ENCODE measurements at places on chromosomes 2 and 18.

- no peak for DNase-seq
These were observed 9.0 kb upstream of the AFTPH start for GRCh38 chr2:64515086-64515485.

DNA sequence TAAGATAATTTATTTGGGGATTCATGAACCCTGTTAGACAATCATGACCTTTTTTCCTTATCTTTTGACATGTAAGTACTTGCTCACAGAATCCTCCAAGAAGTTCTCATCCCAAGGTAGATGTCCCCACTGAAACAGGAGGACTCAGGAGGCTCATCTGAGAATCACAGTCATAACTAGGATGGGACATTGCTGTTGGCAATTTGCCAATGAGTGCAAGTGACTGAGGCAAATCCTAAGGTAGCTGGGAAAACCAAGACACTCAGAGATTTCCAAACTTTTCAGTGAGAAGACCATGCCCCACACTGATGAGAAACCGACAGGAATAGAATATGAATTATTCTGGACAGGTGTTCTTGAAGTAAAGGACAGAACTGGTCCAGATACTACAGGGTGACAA is 735.0 kb downstream of the TMEM182 start:
- no peak for DNase-seq

GRCh38 chr18:44325903-44326635 is 354.6 kb upstream of the SETBP1 start:
- no peak for DNase-seq

DNA sequence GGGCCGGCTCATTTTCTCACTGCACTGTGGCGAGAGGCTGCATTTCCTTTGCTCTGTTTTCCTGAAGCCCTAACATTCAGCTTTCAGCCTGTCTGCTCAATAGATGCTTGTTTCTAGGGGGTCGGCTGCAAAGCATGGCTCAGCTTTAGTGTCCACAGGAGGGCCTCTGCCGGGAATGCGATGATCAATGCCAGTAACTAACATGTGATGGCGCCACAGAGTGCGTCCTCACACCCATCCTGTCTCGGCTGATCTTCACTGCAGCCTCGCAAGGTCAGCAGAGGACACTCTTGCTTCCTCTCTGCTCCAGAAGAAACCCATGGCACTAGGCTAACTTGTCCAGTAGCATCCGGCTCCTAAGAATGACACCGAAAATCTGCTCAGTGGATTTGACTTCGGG is 156.4 kb upstream of the PXDN start:
- DNase-seq = no peak

DNA sequence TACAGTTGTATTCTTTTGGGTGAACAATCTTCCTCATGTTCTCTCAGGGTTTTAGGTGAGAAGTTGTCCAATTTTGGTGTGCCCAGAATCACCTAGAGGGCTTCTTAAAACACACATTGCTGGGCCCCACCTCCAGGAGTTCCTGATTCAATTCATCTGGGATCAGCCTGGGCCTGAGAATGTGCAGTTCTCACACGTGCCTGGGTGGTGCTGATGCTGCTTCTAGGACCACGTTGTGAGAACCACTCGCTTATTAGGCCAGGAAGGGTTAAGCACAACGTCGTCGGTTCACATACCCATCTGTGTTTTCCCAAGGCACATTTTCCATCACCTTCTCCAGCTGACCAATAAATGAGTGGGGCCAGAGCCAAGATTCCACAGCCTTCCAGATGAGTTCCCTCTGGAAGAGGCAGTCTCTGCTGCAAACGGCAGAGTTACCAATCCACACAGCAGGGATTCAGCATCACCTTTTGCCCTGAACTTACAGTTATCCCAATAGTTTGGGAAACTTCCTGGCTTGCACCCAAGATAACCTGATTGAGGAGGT is 277.7 kb upstream of the HNRNPA3 start:
- no peak for DNase-seq

DNA sequence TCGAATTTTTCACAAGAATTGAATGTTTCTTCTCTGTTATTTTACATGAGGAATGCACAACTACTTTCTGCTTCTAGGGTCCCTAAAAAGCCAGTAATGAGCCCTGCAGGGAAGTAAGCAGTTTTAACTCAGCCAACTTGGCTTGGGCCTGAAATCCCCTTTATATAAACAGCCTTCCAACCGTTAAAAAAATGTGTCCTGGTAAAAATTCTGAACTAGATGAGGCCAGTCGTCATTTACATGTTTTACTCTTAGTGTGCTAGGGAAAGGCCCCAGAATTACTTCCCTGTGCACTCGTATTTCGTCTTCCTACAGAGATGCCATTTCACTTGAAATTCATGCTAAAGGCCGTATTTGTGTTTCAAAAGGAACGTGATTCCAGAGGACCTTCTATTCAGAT is 42.4 kb upstream of the RPE start:
- DNase-seq = no peak

DNA sequence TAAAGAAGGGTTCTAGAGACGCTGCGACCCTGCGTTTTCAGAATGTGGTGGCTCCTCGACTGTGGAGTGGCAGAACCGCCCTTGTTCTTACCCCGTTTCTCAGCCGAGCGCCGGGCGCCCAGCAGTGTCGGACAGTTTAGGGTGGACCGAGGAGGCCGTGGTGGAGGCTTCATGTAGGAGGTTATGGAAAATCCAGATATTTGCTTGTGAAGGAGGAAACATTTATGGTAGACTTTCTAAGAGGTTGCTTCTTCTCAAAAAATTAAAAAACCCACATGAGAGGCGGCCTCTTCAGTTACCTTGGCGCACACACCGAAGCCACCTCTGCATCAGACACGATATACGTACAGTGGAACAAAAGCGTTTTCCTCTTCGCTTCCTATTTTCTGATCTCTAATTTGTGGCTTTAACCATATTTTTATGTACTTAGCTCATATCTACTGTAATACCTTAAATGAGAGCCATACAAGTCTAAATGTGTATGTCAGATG is 120.8 kb downstream of the NFATC1 start:
- DNase-seq = no peak

DNA sequence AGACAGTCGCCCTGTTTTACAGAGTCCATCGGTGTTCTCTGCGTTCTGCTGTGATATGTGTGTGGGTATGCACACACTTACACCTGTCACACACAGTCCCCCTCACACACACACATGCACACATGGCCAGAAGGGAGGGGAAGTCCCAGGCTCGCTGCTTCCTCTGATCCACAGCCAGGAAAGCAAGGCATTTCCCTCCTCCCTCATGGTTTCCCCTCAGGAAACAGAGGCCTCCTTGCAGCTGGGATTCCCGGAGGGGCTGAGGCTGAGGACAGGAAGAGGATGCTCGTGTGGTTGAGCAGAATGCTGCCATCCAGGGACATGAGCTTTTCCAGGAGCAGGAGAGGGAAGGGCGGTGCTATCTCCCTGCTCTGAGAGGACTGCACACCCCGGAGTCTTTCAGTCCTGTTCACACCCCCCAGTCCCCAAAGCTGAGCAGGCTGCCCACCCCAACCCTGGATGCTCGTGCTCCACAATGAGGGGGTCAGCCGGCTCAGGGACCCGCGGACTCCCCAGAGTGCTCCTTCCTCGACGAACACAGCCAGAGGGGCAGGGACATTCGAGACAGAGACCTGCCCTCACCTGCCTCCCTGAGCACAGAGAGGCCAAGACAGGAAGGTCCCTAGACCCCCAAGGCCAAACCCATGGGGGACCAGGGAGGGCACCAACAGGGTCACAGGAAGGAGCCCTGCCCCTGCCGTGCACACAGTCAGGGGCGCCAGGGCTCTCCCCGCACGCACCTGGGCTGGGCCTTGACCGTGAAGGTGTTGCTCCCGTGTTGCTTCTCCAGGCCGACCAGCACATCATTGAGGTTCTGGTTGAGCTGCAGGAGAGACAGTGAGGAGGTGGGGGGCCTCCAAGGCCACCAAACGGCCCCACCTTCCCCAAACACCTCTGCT is 45.3 kb downstream of the BIN1 start:
- no peak for DNase-seq

DNA sequence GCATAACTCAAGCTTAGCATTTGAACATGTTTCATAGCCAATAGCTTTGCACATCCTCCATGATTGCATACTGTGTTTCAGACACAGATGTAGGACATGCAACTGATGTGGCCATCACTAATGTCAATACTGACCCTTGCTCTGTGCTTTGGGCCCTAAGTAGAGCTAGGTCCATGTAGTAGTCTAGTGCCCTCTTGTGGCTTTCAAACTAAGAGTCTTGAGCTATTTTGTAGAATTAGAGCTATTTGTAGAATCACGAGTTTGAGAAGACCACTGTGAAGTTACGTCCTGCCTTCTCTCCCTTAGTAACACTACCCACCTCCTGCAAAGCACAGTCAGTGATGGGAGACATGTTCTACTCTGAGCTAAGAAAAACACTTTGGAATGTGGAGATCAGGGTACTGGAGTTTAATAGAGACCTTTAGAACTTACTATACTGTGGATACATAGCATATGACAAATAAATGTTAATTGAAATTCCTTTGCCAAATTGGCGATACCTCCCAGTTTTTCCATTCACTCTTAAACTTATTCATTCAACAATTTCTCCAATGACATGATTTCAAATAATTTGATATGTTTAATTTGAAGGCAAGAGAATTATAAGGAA is 306.5 kb upstream of the TNP1 start:
- DNase-seq = no peak

- no peak for DNase-seq
These were observed 36.5 kb upstream of the ASNSD1 start for GRCh38 chr2:189624648-189625355.

DNA sequence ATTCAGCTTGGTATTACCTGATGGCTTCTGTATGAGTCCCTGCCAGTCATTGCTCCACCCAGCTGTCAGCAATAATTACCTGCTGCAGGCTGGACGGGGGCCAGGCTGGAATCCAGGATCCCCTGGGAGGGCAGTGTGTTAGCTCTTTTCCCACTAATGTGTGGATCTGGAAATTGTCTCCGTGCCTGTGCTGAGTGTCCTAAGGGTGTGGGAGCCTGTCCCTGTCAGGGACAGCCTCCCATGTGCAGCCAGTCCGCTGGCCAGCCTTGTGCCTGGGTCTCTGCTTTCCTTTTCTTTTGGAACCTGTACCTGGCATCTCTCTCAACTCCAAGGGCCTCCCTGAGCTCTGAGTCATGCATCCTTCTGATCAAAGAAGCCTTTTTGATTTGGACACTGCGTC is 107.2 kb upstream of the SPRED2 start:
- DNase-seq = no peak

GRCh38 chr18:60987963-60988362 is 345.3 kb upstream of the CDH20 start:
- no peak for DNase-seq

DNA sequence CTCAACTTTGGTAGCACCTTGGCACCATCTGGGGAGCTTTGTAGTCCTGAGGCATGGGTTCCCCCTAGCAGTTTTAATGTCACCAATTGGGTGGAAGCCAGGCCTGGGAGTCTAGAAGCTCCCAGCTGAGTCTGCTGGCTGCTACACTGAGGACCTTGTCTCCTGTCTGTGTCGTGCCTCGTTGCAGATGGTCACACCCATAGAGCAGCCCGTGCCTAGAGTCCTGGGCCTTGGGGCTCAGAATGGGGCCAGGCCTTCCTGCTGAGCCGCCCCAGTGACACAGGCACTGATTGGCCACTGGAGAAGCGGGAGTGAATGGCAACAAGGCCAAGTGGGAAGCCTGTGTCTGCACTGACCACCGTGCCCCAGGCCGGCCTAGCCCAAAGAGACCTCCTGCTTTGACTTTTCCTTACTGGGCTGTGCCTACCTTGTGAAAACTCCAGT is 113.2 kb downstream of the SH3RF3 start:
- DNase-seq = no peak

- no peak for DNase-seq
These were observed 3.8 kb upstream of the ATP6V1C2 start for GRCh38 chr2:10717628-10718027.

DNA sequence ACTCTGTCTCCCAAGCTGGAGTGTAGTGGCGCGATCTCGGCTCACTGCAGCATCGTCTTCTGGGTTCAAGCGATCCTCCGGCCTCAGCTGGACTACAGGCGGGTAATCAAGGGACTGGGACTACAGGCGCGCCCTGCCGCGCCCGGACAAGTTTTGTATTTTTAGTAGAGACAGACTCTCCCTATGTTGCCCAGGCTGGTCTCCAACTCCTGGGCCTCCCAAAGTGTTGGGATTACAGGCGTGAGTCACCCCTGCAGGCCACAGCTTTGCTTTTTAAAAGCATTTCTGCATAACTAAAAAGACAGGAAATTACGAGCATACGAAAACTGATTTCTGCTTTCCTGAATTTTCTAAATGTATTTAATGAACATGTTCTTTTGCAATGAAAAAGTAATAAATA is 916 bp upstream of the OSBPL1A start:
- no peak for DNase-seq

- no peak for DNase-seq
These were observed 116.9 kb upstream of the CREB1 start for GRCh38 chr2:207412787-207413310.

GRCh38 chr2:81007104-81007503 is 702.6 kb upstream of the LRRTM1 start:
- DNase-seq = no peak

DNA sequence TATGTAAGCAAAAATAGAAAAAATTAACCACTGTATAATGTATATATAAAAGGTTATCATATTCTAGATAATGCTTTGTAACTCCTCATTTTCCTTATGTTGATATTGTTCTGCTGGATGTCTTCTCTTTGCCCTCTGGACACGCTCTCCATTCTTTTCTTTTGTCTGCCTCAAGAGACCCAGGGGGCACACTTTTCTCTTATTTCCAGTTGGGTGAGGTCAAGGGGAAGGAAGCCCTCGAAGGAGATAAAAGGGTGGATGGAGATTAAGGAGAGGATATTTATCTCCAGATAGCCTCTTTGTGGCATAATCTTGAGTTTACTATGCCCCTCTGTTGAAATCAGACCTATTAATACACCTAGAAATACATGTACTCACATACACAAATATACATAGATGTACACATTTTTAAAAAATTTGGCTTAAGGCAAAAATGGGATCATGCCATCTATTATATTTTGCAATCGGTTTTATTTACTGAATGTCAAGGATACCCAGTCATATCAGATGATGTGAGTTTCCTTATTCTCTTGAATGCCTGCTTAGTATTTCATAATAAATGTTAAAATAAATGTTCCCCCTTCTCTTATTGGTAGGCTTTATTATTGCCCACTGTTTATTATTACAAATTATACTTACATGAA is 65.3 kb downstream of the LCLAT1 start:
- no peak for DNase-seq

- DNase-seq = no peak
These were observed 119.7 kb upstream of the NRXN1 start for GRCh38 chr2:51151490-51152140.

GRCh38 chr2:202771741-202772460 is 99.7 kb downstream of the ICA1L start:
- DNase-seq = no peak

GRCh38 chr2:62334009-62334408 is 138.1 kb downstream of the B3GNT2 start:
- DNase-seq = no peak
